ENCODE measurements at places on chromosomes 7 and 10.

- DNase-seq, result no peak
Observed at GRCh38 chr10:73828161-73828560, 16.8 kb upstream of the NDST2 start.

DNA sequence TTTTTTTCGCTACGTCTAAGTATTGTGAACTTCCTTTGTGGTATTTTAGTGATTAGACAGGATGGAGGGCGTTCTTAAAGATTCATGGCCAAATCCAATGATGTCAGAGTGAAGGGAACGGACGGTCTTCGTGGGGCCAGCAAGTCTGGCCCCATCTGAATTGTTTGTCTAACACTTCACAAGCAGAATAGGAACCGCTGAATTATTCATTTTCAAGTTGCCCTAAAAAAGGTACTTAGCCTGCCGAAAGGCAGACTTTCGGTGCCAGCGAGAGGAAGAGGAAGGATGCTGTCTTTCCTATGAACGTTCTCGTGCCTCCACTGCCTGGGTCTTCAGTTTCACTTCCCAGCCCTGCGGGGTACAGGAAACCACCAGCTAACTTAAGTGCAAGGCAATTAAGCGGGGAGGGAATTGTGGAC is 145.7 kb upstream of the SH2B2 start:
- no peak for DNase-seq

DNA sequence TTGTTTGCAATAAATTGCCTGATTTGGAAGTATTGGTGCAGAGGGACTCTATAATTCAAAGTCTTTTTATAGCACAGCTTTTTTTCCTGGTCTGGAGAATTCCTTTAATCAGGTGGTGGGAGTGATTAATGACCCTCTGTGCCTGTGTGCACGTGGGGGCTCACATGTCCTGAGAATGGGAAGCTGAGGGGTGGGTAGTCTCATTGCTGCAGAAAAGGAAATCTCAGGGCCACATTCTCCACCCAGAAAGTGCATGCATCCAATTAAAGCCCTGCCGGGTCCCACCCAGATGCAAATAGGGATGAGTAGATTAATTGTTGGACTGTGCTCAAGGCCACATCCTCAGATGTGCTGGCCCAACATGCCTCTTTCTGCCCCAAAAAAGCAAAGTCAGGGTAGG is 324.7 kb downstream of the CXCL12 start:
- no peak for DNase-seq

GRCh38 chr10:613271-614138 is 76.0 kb downstream of the DIP2C start:
- DNase-seq, result no peak

Measured in stimulated activated CD8-positive, alpha-beta memory T cell treated with anti-CD3 and anti-CD28 coated beads, Interleukin-4, amount 100 ng/mL, for 4 hours (primary cell).